ENCODE measurements at places on chromosomes 3 and 15. TPM values are rescaled to one million over a fixed set of nuclear protein-coding genes. Genes with fewer than 3 reads are reported as not detected.

The GOLGA8B gene
- polyA plus RNA-seq, result 8.9 TPM

The HIGD2B gene
- not detected for polyA plus RNA-seq

The C15orf62 gene
- 4.5 TPM for polyA plus RNA-seq

The CCR5 gene
- 0.44 TPM for polyA plus RNA-seq

The ANKUB1 gene
- polyA plus RNA-seq, result not detected

The LIPC gene
- 0.23 TPM for polyA plus RNA-seq

The TMCO5A gene
- not detected for polyA plus RNA-seq

The LIPH gene
- 15.1 TPM for polyA plus RNA-seq

The CLEC3B gene
- polyA plus RNA-seq, result 29.7 TPM

The AADAC gene
- 9.8 TPM for polyA plus RNA-seq

The ATP8B4 gene
- 0.95 TPM for polyA plus RNA-seq

The C3orf22 gene
- not detected for polyA plus RNA-seq

The NMNAT3 gene
- 3.6 TPM for polyA plus RNA-seq

The RAB8B gene
- 13.6 TPM for polyA plus RNA-seq

The PARP16 gene
- 7.4 TPM for polyA plus RNA-seq

The SLC2A2 gene
- not detected for polyA plus RNA-seq

The FAM81A gene
- 0.75 TPM for polyA plus RNA-seq

The DNASE1L3 gene
- 0.44 TPM for polyA plus RNA-seq

The CLRN1 gene
- polyA plus RNA-seq, result not detected

The ATP13A5 gene
- not detected for polyA plus RNA-seq

The AP3B2 gene
- polyA plus RNA-seq, result 2.6 TPM

The TP63 gene
- not detected for polyA plus RNA-seq

The SYNPR gene
- polyA plus RNA-seq, result not detected

The HRH1 gene
- 0.37 TPM for polyA plus RNA-seq

The LRTM1 gene
- not detected for polyA plus RNA-seq

The ZNF501 gene
- 2.6 TPM for polyA plus RNA-seq

Data from stomach (tissue), 19 donors.